ENCODE measurements at places on chromosomes 3 and 15.

DNA sequence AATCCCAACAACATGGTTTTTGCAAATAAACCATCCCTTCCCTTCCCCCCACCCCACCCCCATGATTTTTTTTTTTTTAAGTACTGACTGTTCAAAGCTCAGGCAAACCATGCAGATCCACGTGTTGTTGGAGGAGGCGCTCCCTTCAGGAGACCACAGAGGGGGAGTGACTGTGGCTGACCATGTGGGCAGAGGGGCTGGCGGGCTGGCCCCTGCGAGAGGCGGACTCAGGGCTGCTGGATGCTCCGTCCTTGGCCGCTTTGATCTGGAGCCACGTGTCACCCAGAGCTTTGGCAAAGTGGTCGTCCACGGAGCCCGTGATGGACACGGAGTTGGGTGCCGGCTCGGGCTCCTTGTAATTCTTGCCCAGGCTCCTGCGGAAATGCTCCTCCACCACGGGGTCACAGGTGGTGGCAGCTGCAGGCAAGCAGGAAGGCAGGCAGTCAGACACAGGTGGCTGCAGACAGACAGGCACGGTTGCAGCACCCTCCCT lies 85.3 kb downstream of the VGLL4 start:
- DNase-seq = no peak

- peak; percentile 26 for DNase-seq
These were observed 4.5 kb downstream of the CFAP44 start for GRCh38 chr3:113436809-113437208.

GRCh38 chr3:118108769-118109168 lies 925.9 kb downstream of the IGSF11 start:
- no peak for DNase-seq

GRCh38 chr3:27454461-27454860 lies 29.7 kb downstream of the SLC4A7 start:
- DNase-seq = no peak

DNA sequence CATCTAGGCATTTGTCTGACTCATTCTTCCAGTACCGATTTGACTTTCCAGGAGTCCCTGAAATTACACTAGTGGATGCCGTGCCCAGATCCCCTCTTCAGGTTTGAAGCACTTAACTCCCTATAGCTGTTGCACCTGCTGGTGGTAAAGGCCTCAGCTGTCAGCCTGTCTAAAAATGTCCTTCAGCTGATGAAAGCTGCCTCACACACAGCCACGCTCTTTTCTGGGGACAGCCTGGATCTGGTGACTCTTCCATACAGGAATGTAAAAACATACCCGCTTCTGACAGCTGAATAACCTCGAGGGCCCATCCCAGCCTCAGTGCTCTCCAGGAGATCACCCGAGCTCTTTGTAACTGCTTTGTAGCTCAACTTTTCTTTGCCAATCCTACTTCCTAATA lies 534.1 kb upstream of the GRM7 start:
- DNase-seq = no peak

DNA sequence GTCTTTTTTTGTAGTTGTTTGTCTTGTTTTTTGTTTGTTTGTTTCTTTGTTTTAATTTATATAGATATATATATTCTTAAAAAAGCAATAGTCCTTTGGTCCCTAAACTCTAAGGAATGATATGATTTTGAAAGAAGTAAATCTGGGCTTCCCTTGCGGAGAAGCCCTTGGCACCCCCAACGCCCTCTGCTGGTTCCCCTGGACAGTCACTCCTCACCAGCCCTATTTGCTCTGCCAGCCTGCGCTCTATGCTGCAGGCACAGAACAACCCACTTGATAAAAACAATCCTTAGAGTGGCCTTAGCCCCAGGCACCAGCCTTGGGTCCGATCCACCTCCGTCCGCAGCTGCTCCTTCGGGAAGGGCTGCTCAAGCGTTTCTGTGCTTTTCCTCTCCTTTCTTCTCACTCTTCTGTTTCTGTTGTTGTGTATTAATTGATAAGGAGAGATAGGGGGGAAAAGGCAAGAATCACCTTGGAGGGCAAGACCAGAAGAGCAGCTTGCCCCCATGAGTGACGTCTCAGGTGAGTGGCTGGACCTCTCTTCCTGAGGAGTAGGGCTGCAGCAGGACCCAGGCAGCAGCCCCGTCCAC lies 13.7 kb upstream of the PARP6 start:
- DNase-seq = peak; percentile 26

GRCh38 chr15:71153823-71154524 lies 38.7 kb downstream of the THSD4 start:
- DNase-seq = no peak

DNA sequence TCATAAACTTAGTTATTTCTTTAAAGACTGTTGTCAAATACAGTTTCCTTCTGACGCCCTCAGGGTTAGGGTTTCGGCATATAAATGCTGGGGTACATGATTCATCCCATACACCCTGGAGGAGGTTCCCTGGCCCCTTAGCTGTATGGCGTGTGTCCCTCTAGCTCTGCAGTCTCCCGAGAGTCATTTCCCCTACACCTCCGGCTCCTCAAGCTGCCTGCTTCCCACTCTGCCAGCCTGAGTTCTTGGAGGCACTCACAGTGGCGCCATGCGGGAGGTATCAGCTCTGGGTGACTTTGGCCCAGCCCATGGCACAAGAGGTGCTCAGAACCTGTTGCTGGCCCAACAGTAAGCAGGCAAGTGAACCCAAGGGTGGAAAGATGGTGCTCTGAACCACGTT lies 70.2 kb upstream of the TRPM1 start:
- DNase-seq = no peak

DNA sequence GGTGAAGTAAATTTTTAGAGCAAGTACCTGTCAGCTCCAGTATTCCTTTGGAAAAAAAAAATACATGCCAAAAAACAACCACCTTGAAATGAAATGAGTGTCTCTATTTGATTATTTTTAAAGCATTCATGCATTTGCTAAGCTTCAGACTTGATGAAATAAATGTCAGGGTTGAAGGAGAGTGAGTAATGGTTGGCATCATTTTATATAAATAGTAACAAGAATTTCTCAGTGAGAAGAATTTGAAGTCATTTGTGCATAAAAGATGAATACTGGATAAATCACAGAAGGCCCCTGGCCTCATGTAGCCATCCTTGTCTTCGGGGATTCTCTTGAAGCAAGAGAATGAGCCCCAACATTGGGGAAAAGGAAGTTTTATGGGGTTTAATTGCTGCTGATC lies 318.4 kb downstream of the LPP start:
- DNase-seq = no peak

DNA sequence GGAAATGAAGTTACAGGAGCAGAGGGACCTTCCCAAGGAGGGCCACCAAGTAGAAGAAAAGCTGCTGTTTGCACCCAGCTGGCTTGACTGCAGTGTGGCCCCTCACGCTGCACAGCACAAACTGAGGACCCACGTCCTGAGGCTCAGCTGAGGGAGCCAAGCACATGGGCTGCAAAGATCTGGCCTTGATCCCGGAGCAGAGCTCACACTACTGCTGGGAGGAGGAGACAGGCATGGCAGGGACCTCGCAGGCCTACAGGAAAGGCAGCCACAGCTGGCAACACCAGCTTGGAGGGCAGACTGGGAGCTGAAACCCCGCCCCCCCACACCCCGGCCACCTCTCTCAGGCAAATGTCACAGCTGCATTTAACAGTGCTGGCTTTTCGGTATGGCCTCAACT lies 39.7 kb downstream of the KLHL25 start:
- DNase-seq = no peak

DNA sequence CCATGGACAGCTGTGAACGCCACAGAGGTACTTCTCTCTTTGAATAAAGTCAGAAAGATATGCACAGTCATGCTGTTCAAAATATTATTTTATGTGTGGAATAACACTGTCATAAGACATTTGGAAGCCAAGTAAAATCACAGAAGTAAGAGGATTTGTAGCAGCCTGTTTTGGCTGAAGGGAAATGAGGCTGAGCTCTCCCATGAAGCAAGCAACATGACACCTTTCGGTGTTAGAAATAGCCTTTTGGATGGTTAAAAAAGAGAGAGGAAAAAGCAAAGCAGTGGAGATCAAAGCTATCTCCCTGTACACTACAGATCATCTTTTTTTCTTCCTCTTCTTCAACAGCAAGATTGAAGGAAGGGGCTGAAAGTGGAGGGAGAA lies 755.3 kb downstream of the ROBO1 start:
- no peak for DNase-seq

- DNase-seq = no peak
These were observed 123.8 kb downstream of the ARNT2 start for GRCh38 chr15:80527961-80528360.

DNA sequence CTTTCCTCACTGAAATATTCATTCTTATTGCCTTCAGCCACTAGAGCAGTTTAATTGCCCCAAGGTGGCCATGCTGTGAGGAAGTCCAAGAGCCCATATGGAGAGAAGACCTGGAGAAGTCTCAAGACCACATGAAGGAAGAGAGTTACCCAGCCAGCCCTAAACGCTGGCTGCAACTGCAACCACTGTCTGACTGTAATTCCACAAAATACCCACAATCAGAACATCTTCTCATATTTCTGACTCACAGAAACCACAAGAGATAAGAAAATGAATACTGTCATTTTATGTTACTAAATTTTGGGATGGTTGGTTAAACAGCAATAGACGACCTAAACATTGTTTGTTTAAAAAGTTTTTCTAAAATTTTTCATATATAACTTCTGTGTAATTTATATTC lies 14.7 kb upstream of the SST start:
- DNase-seq = no peak

GRCh38 chr3:29285471-29286071 lies 4.7 kb downstream of the RBMS3 start:
- no peak for DNase-seq

DNA sequence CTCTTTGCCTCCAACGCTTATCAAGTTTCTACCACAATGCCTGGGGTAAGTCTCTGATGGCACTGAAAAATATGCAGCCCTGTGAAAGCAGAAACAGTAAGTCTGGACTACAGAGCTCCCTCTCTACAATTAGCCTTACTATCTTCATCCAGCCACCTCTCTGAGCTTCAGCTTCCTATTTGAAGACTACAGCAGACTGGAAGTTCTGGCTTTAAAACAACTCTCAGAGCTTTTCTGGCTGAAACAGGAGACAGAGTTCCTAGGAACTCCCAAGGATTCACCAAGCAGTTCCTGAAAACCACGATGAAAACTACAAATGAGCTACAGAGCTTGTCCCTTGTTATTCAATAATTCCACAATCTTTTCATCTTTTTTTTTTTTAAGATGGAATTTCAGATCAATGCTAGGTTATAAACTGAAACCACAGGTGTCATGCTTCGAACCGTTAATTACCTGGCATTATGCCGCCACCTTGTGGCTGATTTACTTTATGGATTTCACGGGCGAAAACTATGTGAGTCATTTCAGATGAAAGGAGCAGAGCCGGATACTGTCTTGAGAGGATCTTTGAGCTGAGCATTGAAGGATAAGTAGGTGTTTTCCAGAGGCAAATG lies 3.9 kb downstream of the CRYGS start:
- peak; percentile 80 for DNase-seq

DNA sequence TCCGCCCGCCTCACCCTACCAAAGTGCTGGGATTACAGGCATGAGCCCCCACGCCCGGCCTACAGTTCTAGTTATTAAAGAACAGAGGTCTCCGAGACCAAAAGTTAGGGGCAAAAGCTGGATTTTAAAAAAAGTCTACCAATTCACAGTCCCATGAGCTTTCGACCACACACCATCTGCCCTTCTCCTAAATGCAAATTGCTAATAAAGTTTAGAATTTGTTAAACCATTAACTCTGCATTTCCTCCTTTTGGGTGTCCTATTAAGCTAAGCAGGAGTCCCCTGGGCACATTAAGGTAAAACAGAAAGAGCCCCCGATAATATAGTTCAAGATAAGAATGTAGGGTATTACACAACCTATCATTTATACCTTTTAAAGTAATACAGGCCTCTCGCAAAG lies 322.7 kb downstream of the FOXP1 start:
- no peak for DNase-seq

DNA sequence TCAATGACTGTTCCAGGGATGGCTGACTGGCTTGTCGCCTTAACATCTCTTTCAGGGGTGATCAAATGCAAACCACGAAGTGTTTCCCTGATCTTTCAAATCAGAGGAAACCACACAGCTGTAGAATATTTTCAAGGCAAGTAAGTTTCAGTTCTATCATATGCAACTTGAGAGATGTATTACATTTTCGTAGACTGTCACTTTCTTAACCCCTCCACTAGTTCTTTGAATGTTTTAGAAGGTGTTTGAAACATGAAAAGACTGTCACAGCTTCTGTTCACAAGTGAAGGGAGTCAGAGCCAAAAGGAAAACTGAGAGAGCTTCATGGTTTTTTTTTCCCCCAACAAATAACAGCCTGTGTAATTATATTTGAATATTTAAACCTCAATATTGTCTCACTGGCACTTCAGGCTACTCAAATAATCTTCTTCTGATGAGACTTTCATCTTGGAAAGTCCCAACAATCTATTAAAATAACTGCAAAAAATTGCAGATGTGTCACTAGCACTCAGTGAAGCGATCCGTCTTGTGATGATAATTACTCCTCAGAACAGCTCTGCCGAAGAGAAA lies 25.9 kb upstream of the CAPN7 start:
- DNase-seq = no peak

- no peak for DNase-seq
These were observed 1.1 kb upstream of the BLOC1S6 start for GRCh38 chr15:45586125-45586524.

DNA sequence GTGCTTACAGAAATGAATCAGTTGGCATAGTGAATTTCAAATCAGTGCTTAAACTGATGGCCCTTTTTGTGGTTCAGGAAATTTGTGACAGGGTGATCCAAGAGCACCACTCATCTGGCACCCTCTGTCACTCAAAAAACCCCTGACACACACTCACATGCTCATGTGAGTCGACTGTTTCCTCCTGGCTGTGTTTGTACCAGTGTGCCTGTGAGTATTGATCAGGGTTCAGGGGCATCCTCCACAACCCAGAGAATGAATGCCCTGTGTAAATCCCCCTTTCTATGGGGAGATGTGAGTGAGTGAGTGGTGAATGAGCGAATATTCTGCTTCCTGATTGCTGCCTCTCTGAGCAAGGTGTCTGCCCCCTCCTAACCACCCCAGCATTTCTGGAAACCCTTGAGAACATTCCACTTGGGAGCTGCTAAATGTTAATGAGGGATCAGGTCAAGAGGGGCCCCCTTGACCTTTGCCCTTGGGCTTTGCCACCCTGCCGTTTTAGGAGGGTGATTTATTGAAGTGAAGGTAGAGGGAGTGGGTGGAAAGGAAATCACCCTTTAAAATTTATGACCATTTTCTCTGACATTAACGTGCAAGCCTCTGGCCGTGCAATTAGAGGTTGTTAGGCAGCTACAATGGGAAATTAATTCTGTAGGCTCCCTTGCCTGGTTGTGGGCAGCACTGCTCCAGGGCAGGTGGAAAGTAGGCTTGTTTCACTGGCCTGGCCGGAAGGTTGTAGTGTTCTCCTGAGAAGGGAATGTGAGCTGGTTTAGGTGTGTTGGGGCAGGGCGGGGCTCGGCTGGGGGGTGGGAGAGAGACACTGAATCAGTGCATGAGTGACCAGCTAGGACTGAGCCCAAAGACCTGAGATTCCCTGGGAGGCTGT lies 87.2 kb downstream of the SLCO3A1 start:
- peak; percentile 13 for DNase-seq

- no peak for DNase-seq
These were observed 28.6 kb upstream of the UBE2E2 start for GRCh38 chr3:23174426-23175039.

- peak; percentile 46 for DNase-seq
These were observed 35.2 kb downstream of the BDH1 start for GRCh38 chr3:197520311-197521276.

- no peak for DNase-seq
These were observed 10.0 kb downstream of the GATA2 start for GRCh38 chr3:128482666-128483656.

All from LoVo (cell line).